Activated T-helper 1 cell treated with Interleukin-2 at 50 U/mL for 16 hours (primary cell): ENCODE measurements at places on chromosomes 3 and 15.

- no peak for DNase-seq
These were observed 321.8 kb upstream of the MME start for GRCh38 chr3:154758109-154758868.

- DNase-seq, result no peak
These were observed 29.2 kb downstream of the APH1B start for GRCh38 chr15:63306492-63307073.

DNA sequence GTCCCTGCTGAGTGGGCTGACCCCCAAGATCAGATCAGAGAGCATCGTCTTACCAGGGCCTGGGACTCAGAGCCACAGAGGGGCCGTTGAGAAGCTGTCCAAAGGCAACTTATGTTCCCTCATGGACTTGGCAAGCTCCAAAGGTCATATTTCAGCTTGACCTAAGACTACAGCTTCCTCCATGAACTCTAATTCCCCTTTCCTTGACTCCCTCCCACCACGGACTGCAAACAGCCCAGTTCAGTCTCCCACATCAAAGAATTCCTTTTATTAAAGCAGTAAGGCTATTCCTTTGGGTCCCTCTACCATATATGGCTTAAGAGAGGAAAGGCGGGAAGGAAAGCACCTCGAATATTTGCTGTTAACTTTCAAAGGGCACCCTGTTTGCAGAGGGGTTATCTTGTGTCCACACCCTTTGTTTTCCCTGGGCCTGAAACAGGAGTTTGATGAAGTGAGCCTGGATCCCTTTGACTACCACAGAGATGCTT lies 146.1 kb upstream of the THBS1 start:
- DNase-seq, result no peak

GRCh38 chr15:96355568-96356187 lies 25.2 kb downstream of the NR2F2 start:
- DNase-seq, result no peak

GRCh38 chr3:69830147-69830546 lies 90.9 kb downstream of the MITF start:
- no peak for DNase-seq

GRCh38 chr3:8499181-8499611 lies 2.4 kb upstream of the LMCD1 start:
- DNase-seq, result no peak

GRCh38 chr3:58237941-58238681 lies 519 bp downstream of the ABHD6 start:
- peak; percentile 4 for DNase-seq

GRCh38 chr15:79539401-79539800 lies 107.3 kb downstream of the MINAR1 start:
- no peak for DNase-seq

- DNase-seq, result no peak
These were observed 1.6 kb upstream of the RBMS3 start for GRCh38 chr3:29279286-29279685.

DNA sequence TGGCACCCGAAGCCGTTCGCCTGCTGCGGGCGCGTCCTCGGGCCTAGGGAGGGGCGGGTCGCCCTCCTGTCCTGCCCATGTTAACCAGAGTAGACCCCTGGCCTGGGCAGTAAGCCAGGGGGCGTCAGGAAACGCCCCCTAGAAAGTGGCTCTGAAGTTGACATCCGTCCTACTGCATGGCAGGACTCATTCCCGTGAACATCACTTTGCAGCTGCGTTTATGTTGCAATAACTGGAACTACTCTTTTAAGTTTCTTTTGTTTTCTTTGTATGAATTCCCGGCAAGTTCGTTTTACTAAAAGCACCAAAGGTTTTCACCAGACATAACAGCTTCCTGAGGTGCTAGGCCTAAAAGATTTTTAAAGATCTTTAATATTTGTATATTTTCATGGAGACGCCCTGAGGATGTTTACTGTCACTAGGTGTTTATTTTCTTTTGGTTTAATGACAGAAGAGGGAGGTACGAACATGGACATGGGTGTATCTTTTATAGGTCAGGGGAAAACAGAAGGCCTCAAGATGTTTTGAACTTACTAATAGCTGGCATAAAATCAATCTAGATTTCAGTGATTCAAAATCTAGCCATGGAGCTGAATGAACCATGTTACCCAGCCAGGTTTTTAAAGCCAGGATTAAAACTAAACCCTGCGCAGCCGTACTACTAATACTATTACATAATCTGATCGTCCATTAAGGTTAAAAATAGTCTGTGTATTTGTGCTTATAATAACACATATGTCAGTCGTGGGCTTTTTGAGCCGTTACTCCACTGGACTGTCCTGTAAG lies 1.0 kb downstream of the C15orf61 start:
- DNase-seq, result no peak

GRCh38 chr3:183816681-183817510 lies 8.5 kb downstream of the MAP6D1 start:
- no peak for DNase-seq

GRCh38 chr15:69548395-69549180 lies 96.0 kb downstream of the RPLP1 start:
- DNase-seq, result no peak

DNA sequence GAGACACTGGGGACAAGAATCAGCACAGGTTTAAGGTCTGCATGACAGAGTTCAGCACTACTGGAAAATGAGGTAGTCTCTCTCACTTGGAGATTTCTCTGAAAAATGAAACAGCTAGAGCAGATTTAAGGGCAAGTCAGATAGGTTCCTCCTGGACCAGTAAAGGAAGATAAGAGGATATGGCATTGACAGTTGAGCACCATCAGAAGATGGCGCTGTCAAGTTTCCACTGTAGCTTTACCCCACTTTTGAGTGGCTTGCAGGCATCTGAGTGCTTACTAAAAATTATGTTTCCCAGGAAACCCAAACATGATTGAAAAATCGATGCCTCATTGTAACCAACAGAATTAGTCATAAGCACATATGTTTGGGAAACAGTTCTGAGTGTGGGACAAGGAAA lies 407.2 kb upstream of the UBE2E2 start:
- no peak for DNase-seq

DNA sequence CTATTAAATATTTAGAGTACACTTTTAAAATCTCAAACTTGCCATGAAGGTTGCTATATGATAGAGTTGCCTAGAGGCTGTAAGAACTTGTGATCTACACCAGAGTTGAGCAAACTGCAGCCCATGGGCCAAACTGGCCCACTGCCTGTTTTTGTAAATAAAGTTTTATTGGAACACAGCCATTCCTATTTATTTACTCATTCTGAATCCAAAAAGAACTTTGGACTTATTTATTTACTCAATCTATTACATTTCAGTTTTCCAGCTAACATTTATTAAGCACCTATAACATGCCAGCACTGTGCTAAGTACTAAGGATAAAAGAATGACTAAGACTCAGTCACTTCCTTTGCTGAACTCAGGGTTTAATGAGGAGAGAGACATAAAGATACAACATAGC lies 403.6 kb downstream of the ERC2 start:
- no peak for DNase-seq

DNA sequence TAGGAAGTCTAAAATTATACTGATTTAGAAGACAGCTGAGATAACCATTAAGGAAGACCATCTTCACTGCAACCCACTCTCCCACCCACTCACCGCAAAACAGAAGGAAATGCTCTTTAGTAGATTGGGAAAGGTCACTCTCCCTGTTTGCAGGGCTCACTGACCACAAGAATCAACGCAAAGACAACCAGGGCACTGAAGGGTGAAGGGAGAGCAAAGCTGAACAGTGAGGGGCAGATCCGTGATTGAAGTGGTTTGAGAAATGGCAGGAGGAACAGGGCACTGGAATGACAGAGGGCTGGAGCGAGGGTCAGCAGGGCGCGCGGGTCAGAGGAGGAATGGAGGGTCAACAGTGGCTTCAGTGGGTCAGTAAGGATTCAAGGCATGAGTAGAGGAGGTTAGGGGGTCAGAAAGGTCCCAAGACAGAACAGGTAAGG lies 520 bp downstream of the MESD start:
- DNase-seq, result no peak

DNA sequence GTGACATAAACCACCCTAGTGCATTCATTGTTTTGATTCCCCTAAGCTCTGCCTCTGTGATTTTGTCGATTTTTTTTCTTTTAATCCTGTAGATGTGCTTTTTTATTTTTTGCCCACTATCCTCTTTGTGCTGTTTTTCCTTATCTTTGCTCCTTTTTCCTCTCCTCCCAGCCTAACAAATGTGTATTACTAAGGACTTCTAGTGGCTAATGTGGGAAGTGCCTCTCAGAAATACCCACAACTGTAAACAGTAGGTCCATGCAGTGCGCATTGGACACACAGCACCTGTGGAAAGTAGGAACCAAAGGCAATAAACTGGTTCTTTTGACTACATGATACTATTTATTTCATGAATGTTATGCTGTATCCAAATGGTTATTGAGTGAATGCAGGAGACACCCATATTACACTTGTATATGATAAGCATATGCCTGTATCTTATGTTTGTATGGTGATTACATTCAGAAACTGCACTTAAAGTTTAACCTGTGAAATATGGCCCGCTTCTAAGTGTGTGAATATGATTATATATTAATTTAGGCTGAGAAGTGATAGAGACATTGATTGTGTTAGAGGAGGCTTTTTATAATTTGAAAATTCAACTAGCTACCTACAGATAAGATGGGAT lies 147.8 kb downstream of the PLCL2 start:
- no peak for DNase-seq

DNA sequence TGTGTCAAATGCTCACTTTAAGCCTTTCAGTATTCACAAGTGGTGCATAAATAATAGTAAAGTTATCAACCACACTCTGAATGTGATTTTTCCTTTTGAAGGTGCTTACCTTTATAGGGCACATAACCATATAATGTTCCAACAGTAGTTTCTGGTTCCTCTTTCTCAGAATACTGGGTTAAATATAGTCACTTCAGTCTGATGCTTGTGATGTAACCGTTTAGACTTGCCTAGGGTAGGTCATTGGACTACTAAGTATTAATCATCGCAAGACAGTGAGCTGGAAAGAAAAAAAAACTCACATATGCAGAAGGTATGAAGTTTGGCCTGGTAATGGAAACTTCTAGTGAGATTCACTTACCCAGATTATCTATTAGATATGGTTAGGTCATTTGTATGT lies 1.9 kb downstream of the KBTBD8 start:
- DNase-seq, result no peak
